ENCODE measurements at places on chromosomes 3 and 15.

DNA sequence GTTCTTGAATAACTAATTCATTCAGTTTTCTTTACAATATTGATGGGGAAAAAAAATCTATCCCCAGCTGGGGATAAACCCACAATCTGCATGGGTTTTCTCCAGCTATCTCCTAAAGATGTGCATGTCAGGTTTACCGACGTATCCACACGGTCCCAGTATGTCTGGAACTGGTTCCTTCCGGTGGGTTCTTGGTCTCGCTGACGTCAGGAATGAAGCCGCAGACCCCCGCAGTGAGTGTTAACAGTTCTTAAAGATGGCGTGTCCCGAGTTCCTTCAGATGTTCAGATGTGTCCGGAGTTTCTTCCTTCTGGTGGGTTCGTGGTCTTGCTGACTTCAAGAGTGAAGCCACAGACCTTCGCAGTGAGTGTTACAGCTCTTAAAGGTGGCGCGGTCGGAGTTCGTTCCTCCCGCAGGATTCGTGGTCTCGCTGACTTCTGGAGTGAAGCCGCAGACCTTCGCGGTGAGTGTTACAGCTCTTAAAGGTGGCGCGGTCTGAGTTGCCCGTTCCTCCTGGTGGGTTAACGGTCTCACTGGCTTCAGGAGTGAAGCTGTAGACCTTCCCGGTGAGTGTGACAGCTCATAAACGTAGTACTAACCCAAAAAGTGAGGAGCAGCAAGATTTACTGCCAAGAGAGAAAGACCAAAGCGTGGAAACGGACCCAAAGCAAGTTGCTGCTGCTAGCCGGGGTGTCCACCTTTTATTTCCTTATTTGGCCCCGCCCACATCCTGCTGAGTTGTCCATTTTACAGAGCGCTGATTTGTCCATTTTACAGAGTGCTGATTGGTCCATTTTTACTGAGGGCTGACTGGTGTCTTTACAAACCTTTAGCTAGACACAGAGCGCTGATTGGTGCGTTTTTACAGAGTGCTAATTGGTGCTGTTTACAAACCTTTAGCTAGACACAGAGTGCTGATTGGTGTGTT lies 195.1 kb upstream of the NR2F2 start:
- no peak for DNase-seq

DNA sequence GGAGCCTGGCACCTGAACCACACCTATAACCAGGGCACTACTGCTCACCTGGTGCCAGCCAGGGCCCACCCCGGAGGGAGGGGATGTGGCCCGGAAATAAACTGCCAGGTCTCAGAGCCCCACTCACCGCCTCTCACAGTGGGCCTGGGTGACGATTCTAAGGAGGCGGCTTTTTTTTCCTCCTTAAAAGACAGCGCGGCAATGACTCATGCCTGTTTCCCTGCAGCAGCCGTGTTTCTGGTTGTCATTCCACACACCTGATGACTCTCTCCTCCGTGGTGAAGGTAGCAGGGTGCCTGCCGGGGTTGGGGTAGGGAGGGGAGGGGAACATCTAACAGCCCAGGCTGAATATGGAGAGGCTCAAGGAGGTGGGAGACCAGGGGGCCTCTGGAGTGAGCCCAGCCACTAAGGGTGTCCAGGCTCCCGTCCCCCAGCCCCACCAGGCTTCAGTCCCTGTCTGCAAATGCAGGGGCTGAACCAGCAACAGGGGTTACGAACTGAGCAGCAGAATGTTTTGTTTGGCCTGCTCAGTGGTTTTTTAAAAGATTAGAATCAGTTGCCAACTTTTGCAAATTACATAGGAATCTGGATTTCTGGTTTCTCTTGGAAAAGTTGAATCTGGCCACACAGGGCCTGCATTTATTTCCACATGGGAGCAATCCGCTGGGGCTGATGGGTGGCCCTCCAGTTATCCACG lies 127.3 kb upstream of the LINGO1 start:
- no peak for DNase-seq

GRCh38 chr3:131223373-131224289 lies 157.9 kb upstream of the NUDT16 start:
- DNase-seq, result no peak

GRCh38 chr3:122755491-122755890 lies 38.1 kb downstream of the HSPBAP1 start:
- no peak for DNase-seq

GRCh38 chr3:73098873-73099272 lies 37.4 kb downstream of the EBLN2 start:
- DNase-seq, result no peak

GRCh38 chr3:175526609-175527280 lies 667.6 kb downstream of the NAALADL2 start:
- DNase-seq, result no peak

GRCh38 chr3:33717616-33717865 lies 513 bp downstream of the CLASP2 start:
- no peak for DNase-seq

DNA sequence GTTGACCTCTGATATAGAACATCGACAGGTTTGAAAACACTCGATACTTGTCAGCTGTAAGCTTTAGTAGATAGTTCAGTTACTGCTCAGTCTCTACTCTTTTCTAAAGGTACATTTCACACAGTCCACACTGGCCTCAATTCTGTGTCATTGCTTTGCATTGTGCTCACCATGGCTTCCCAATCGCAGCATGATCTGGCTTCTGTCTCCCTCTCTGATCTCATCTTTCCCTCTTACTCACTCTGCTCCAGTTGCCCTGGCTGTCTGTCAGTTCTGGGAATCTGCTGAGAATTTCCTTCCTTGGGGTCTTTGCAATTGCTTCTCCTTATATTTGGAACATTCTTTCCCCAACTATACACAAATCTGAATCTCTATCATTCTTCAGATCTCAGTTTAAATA lies 80.6 kb downstream of the GTF2E1 start:
- DNase-seq, result no peak

DNA sequence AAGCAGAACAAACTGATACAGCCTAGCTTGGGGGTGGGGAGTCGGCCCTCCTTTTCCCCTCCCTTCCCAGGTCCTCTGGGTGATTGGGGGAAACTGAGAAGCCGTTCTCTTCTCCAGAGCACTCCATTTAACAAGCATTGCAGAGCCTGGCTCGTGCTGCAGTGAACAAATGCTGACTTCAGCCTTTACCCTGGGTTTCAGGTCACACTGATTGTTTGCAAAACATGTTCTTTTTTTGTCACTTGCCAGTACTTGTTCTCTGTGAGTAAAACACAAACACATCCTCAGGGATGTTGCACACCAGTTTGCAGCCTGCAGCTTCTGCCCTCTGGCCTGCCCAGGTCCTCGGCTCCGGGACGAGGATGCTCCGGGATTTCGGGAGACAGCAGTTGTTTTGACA lies 132.8 kb downstream of the PGPEP1L start:
- DNase-seq, result no peak

DNA sequence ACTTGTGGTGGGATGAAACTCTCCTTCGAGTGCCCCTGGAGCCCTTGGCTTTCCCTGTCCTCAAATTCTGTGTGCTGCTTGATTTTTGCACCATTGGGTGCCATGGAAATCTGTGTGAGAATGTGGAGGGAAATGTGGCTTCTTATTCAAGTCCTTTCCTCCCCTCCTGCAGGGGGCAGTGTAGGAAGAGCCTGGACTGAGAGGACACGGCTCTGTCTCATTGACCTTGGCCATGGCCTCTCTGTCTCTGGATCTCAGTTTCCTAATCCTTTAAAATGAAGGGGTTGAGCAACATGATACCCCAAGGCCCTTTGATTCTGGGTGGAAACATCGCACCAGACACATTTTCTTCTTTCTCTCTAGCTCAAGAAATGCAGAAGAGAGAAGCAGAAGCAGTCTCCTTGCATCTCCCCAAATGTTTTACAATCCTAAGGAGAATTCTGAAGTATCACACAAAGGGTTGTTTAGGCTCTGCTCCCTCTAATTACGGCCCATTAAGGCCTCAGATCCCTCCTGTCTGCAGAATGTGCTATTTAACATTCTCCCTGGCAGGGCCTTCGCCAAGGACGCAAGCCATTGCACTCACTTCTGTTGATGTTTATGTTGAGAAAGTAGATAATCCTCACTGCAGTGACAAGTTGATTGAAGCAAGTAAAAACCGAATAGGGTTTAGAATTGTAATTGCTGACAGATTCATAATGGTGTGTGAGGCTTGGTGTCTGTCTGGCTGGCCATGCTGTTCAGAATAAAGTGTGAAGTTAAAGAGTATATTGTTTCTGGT lies 169.1 kb downstream of the TPRG1 start:
- DNase-seq, result no peak

DNA sequence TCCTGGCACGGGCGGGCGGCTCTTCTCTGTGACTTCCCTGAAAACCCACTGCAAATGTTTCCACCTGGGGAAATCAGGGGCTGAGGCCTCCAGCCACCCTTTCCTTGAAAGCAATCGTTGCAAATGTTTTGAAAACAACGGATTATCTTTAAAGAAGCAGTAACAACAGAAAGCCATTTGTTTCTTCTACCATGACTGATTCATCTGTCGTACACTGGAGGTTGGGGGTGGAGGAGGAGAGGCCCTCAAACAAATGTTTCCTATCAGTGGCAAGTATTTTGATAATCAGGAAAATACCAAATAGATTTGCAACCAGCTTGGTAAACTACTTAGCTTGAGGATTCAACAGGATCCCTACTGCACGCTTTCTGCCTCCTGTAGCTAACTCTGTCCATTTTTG lies 114.9 kb downstream of the PDZRN3 start:
- DNase-seq, result no peak

GRCh38 chr3:195908694-195909581 lies 587 bp upstream of the TNK2 start:
- peak; percentile 48 for DNase-seq

GRCh38 chr3:97201814-97202213 lies 387.4 kb downstream of the EPHA6 start:
- no peak for DNase-seq

- DNase-seq, result no peak
Measured at GRCh38 chr3:29171043-29171990, 109.6 kb upstream of the RBMS3 start.

DNA sequence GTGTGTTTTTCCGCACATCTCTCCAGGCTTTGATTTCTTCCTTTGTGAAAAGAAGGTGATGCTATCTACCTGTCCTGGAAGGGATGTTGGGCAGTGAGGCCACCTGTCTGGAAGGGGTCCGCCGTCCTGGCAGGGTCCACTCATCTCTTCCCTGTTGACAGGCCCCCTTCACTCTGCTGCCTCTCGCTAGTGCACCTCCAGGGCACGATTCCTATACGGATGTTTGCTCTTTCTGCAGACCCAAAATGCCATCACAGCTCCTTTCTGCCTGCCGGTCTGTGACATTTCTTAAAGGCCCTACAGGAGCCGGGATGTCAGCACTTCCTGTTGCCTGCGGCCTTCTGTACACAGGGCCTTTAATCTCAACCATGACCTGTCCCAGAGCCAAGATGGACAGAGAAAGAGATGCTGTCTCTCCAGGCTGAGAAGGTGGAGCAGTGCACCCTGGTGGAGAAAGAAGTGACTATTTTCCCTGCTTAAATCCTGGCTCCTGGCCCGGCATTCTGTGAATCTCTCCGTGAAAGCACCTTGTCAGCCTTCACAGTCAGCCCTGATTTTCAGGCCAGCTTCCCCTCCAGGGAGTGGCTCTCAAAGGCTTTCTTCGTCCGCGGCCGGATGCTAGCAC lies 7.4 kb downstream of the FAM3D start:
- DNase-seq, result peak; percentile 23

GRCh38 chr3:146269271-146269670 lies 18.4 kb upstream of the PLSCR4 start:
- no peak for DNase-seq

- DNase-seq, result peak; percentile 22
Measured at GRCh38 chr3:20405744-20406143, 219.7 kb upstream of the SGO1 start.

DNA sequence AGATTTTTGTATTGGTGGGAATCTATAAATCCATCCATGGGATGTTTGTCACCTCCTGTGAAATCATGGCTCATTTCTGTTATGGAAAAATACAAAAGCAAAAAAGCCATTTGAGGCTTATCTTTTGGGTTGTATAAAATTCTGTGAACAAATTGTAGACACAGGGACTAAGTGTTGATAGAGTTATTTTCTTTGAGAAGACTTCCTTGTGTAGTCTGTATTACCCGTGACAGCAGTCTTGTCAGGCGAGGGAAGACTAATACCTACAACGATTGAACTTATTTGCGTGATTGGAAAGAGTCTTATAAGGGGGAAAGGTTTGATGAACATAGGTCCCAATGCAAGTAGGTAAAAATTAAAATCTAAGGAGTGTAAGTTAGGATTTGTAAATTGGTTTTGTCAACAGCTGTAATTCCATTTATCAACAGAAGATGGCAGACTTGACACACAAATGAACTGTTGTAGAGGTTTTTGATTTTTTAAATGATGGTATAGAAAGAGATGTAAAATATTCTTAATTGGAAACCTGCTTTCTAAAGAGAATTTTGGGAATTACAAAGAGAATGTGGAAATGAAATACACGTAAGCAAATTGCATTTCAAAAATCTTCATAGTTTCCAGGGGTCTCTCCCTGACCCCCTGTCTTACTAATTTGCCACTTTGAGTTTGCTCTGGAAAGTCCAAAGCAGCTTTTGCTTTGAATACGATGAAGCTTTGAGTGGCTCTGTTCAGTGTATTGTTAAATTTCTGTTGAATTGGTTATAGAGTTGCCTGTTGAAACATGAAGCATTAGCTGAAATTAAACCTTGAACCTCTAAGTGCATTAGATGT lies 33.2 kb downstream of the SLC25A26 start:
- peak; percentile 22 for DNase-seq

- DNase-seq, result no peak
Measured at GRCh38 chr15:66921319-66921915, 144.0 kb upstream of the SMAD3 start.

DNA sequence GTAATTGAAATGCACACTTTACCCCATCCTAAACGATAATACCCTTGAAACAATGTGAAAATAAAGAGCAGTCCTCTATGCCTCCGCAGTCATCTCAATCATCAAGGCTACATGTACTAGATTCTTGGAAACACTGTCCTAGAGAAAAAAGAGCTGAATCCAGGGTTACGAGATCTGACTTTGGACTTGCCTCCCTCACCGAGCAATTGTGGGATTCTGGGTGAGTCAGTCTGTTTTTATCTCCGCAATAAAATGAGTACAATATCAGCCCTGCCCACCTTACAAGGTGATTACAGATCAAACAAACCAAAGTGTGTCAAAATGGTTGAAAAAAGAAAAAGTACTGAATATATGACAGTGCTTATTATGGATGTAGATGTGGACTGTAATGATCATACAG lies 152.3 kb upstream of the SNTN start:
- peak; percentile 21 for DNase-seq

DNA sequence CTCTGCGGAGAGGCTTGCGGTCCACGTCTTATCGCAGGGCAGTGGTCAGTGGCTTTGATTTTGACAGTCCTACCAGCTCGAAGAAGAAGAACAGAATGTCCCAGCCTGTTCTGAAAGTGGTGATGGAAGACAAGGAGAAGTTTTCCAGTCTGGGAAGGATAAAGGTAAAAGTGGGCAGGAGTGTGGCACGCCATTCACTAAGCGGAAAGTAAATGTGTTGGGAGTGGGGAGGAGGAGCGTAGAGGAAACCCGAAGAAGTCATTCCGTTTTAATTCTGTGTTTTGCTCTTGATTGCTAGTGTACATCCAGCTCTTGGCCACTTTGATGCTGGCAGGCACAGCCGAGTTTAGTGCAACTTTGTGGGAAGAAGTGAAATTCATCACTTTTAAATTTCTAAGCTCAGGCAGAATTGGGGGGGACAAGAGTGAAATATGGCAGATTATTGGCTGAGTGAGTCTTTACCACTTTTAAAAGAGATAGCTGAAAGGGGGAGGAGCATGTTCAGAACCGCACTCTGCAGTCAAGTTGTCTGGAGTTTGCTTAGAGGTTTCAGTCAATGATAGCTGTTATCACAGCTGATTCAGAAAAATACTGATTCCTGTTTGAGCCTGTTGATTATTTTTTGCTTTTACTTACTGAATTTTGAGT lies 1.8 kb downstream of the ARHGEF26 start:
- DNase-seq, result no peak
